ENCODE measurements at places on chromosomes 16 and 17. TPM values are rescaled to one million over a fixed set of nuclear protein-coding genes. Genes with fewer than 3 reads are reported as not detected.

Gene BCO1
- not detected for total RNA-seq

Gene TELO2
- 63.8 TPM for total RNA-seq

Gene GUCY2D
- total RNA-seq: not detected

Gene CNGB1
- total RNA-seq: not detected

Gene CD19
- not detected for total RNA-seq

Gene BCAR1
- total RNA-seq: not detected

Gene CEP295NL
- total RNA-seq: not detected

Gene LITAFD
- not detected for total RNA-seq

Gene CD300E
- not detected for total RNA-seq

Gene USP32
- 33.4 TPM for total RNA-seq

Gene C16orf96
- 0.14 TPM for total RNA-seq

Gene TMEM235
- not detected for total RNA-seq

Gene HOXB9
- total RNA-seq: 19.6 TPM

Gene SOX15
- 0.35 TPM for total RNA-seq

Gene DYNLRB2
- total RNA-seq: not detected

Gene CLDN7
- total RNA-seq: 0.66 TPM

Gene CACNG3
- not detected for total RNA-seq

Gene KRT27
- not detected for total RNA-seq

Gene LRRC75A
- 3.0 TPM for total RNA-seq

Gene RSAD1
- total RNA-seq: 30.3 TPM

Gene ALOX15B
- not detected for total RNA-seq

Gene SPATA22
- total RNA-seq: 0.67 TPM

Gene PLA2G10
- total RNA-seq: not detected

Gene CDH1
- 0.06 TPM for total RNA-seq

Gene TRIM16
- total RNA-seq: 10.2 TPM

Gene HSD17B2
- not detected for total RNA-seq

Gene GFAP
- not detected for total RNA-seq

Gene KRT33A
- not detected for total RNA-seq

Gene CLEC18B
- 0.67 TPM for total RNA-seq

Gene PMP22
- total RNA-seq: not detected

Gene RND2
- not detected for total RNA-seq

Gene TOM1L1
- total RNA-seq: not detected

Gene PRPF8
- total RNA-seq: 324 TPM

Gene TEKT1
- not detected for total RNA-seq

Gene KPNB1
- 413 TPM for total RNA-seq

Gene SLC2A4
- not detected for total RNA-seq

Gene MT4
- total RNA-seq: not detected

Gene OTOP3
- total RNA-seq: not detected

Gene KRT28
- total RNA-seq: not detected

Gene PTX4
- not detected for total RNA-seq

Gene ZBTB4
- 27.7 TPM for total RNA-seq

Gene PPY
- not detected for total RNA-seq

Gene PRAC1
- total RNA-seq: not detected

Gene FOXN1
- not detected for total RNA-seq

Gene TIMP2
- 2.9 TPM for total RNA-seq

Gene NPIPB5
- total RNA-seq: 395 TPM

Gene VMP1
- 279 TPM for total RNA-seq

Gene DERL2
- total RNA-seq: 52.5 TPM

Gene FBXO39
- total RNA-seq: 0.42 TPM

Gene ORMDL3
- total RNA-seq: 111 TPM

Gene KRT17
- 0.80 TPM for total RNA-seq
